ENCODE measurements at places on chromosomes 7 and 10. TPM values are rescaled to one million over a fixed set of nuclear protein-coding genes. Genes with fewer than 3 reads are reported as not detected.

Gene NPSR1
- not detected for polyA plus RNA-seq

Gene LOXL4
- 39.8 TPM for polyA plus RNA-seq

Gene PAPOLB
- 0.02 TPM for polyA plus RNA-seq

Gene SSC4D
- 0.45 TPM for polyA plus RNA-seq

Gene GHRHR
- polyA plus RNA-seq = not detected

Gene NUDT13
- polyA plus RNA-seq = 1.3 TPM

Gene SCRN1
- 107 TPM for polyA plus RNA-seq

Gene HOXA9
- polyA plus RNA-seq = 0.11 TPM

Gene CEP55
- 16.1 TPM for polyA plus RNA-seq

GRCh38 chr7:45623740-45624391 is 49.7 kb downstream of the ADCY1 start:
- H3K36me3 ChIP-seq = no peaks in the 10 kb centered on the region
- no peaks in the 10 kb centered on the region for H3K4me1 ChIP-seq
- H3K4me3 ChIP-seq = no peak overlapping the region
- no peaks in the 10 kb centered on the region for H3K27me3 ChIP-seq
- DNase-seq = no peak

DNA sequence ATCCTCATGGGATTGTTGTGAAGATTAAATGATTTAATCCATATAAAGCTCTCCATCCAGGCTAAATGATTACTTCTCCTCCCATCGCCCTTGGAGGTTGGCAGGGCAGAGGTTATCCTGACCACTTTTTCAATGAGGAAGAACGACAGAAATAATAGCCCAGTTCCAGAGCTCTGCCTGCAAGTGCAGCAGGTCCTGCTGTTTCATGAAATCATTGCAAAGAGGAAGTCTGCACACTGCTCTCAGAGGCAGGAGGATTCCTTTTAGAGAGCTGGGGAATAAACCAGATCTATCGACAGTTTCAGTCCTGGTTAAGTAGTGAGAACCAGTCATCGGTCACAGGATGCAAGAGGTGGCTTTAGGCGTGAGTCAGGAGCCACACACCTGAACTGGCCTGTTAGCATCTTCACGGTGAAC is 25.0 kb upstream of the CDH23 start:
- no peak for DNase-seq
- no peak overlapping the region for H3K4me3 ChIP-seq
- no peaks in the 10 kb centered on the region for H3K4me1 ChIP-seq
- H3K36me3 ChIP-seq = no peaks in the 10 kb centered on the region
- peaks cover 20% of the 10 kb centered on the region for H3K27me3 ChIP-seq

DNA sequence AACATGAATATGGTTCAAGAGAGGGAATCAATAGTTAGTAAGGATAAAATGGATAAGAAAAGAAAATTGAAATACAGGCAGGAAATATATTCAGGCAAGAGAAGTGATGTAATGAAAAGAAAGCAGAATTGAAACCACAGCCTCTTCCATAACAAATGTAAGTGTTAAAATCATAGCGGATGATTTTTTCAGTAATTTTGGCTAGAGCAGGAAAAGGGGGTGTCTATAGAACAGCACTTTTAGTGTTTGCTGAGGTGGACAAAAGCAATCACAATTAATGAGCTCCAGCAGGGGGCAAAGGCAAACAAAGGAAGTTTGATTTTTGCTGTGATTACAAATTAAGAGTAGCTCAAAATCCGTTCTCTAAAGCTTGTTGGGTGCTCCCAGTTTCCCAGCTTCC is 79.0 kb downstream of the TRIL start:
- H3K4me1 ChIP-seq = no peaks in the 10 kb centered on the region
- H3K27me3 ChIP-seq = no peaks in the 10 kb centered on the region
- DNase-seq = no peak
- no peaks in the 10 kb centered on the region for H3K36me3 ChIP-seq

DNA sequence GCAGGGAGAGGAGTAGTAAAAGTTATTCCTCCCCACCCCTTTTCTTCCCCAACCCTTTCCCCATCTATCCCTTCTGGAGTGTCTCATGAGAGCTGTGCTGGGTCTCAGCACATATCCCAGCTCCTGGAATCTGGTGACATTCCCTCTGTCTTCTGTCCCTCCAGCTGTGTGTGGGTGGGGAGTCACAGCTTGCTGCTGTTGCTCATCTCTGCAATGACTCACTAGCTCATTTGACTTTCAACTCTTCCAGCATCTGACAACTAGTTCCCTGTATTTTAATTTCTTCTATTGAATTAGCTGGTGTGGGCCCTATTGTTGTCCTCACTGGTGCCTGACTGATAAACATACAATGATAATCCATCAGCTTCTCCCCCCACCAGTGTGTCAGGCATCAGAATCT is 198.9 kb upstream of the AUTS2 start:
- no peaks in the 10 kb centered on the region for H3K27me3 ChIP-seq
- H3K27ac ChIP-seq = no peak overlapping the region
- no peaks in the 10 kb centered on the region for H3K4me1 ChIP-seq
- no peak overlapping the region for H3K4me3 ChIP-seq
- DNase-seq = no peak
- no peaks in the 10 kb centered on the region for H3K36me3 ChIP-seq

DNA sequence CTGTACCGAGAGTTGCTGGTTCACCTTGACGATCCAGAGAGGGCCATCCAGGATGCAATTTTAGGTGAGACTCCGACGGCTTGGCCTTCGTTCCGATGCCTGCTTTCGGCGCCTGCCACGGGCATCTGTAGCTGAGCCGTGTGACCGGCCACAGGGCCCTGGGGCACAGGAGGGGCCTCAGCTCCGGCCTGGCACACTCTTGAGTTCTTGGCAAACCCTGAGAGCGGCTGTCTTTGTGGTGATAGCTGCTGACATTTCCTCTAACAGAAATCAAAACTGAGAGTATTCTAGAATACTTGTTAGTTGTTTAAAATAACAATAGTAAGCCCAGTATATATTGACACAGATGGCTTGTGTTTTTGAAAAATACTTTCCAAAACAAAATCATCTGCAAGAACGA is 52.2 kb upstream of the SUN1 start:
- no peak overlapping the region for H3K4me3 ChIP-seq
- DNase-seq = no peak
- no peaks in the 10 kb centered on the region for H3K27me3 ChIP-seq
- H3K27ac ChIP-seq = no peak overlapping the region
- H3K4me1 ChIP-seq = no peaks in the 10 kb centered on the region

DNA sequence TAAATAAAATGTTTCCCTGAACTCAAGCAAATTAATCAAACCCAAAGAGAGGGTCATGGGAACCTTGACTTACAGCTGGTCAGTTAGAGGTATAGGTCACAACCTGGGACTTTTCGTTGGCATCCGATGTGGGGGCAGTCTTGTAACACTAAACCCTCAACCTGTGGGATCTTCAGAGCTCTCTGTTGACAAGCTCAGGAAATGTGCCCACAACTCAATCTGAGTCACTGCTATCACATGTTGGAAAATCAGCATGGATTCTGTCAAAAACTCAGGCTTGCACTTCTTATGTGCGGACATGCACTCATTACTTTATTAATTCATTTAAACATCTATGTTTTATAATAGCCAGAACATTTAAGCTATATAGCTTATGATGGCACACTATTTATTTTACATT is 424.6 kb upstream of the SORCS1 start:
- no peak overlapping the region for H3K27ac ChIP-seq
- H3K4me3 ChIP-seq = no peak overlapping the region

GRCh38 chr10:63665670-63666134 is 144.5 kb downstream of the REEP3 start:
- no peaks in the 10 kb centered on the region for H3K36me3 ChIP-seq
- H3K4me3 ChIP-seq = no peak overlapping the region
- no peak overlapping the region for H3K27ac ChIP-seq
- peaks cover 8% of the 10 kb centered on the region for H3K4me1 ChIP-seq
- no peaks in the 10 kb centered on the region for H3K27me3 ChIP-seq

GRCh38 chr7:78176171-78176570 is 377.6 kb downstream of the PHTF2 start:
- H3K27me3 ChIP-seq = no peaks in the 10 kb centered on the region
- no peak overlapping the region for H3K27ac ChIP-seq
- H3K4me3 ChIP-seq = no peak overlapping the region
- no peaks in the 10 kb centered on the region for H3K4me1 ChIP-seq
- H3K36me3 ChIP-seq = no peaks in the 10 kb centered on the region

GRCh38 chr7:50448823-50449222 is 1.3 kb downstream of the FIGNL1 start:
- H3K36me3 ChIP-seq = no peaks in the 10 kb centered on the region
- no peak overlapping the region for H3K4me3 ChIP-seq
- no peaks in the 10 kb centered on the region for H3K27me3 ChIP-seq

DNA sequence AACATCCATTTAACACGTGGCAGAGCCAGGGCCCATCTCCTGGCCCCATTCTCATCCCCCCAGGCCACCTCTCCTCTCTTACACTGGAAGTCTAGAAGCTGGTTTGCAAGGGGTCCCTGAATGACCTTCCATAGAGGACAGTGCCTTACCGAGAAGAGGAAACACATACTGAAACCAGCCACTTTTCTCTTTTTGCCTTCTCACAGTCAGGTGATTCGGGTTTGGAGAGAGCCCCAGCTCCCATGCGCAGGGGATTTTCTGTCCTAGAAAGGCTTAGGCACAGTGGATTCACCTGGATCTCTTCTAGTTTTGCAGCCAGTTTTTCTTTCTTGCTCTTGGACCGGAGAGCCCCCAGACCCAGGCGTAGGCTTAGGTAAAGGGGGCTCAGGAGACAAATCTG is 334.1 kb upstream of the C7orf33 start:
- H3K4me1 ChIP-seq = no peaks in the 10 kb centered on the region
- H3K27me3 ChIP-seq = no peaks in the 10 kb centered on the region
- H3K36me3 ChIP-seq = no peaks in the 10 kb centered on the region
- H3K27ac ChIP-seq = no peak overlapping the region
- H3K4me3 ChIP-seq = no peak overlapping the region
- DNase-seq = no peak

- no peaks in the 10 kb centered on the region for H3K4me1 ChIP-seq
- no peak overlapping the region for H3K27ac ChIP-seq
- H3K36me3 ChIP-seq = no peaks in the 10 kb centered on the region
These were observed 312.4 kb upstream of the DGKB start for GRCh38 chr7:15214976-15215375.

GRCh38 chr7:17307000-17307399 is 8.5 kb downstream of the AHR start:
- H3K27ac ChIP-seq = no peak overlapping the region
- no peaks in the 10 kb centered on the region for H3K27me3 ChIP-seq
- no peak overlapping the region for H3K4me3 ChIP-seq
- H3K36me3 ChIP-seq = peaks cover 2% of the 10 kb centered on the region

GRCh38 chr10:50291261-50291850 is 40.0 kb upstream of the ASAH2 start:
- H3K27me3 ChIP-seq = no peaks in the 10 kb centered on the region
- H3K36me3 ChIP-seq = no peaks in the 10 kb centered on the region
- no peak overlapping the region for H3K4me3 ChIP-seq

- no peaks in the 10 kb centered on the region for H3K27me3 ChIP-seq
- peak overlapping the region; percentile 70 for H3K4me3 ChIP-seq
- H3K36me3 ChIP-seq = no peaks in the 10 kb centered on the region
- DNase-seq = peak; percentile 69
- peak overlapping the region; percentile 24 for H3K27ac ChIP-seq
These were observed 50.4 kb downstream of the CPEB3 start for GRCh38 chr10:92240289-92241157.

GRCh38 chr10:101829561-101830315 is 11.5 kb upstream of the OGA start:
- no peak for DNase-seq
- H3K27me3 ChIP-seq = no peaks in the 10 kb centered on the region
- H3K4me1 ChIP-seq = peaks cover 8% of the 10 kb centered on the region
- H3K27ac ChIP-seq = no peak overlapping the region
- H3K4me3 ChIP-seq = peak overlapping the region; percentile 58
- no peaks in the 10 kb centered on the region for H3K36me3 ChIP-seq

GRCh38 chr7:12884856-12885440 is 197.5 kb downstream of the ARL4A start:
- no peaks in the 10 kb centered on the region for H3K4me1 ChIP-seq
- H3K27ac ChIP-seq = no peak overlapping the region
- H3K36me3 ChIP-seq = no peaks in the 10 kb centered on the region
- H3K4me3 ChIP-seq = no peak overlapping the region

GRCh38 chr10:61452655-61453641 is at the start of gene TMEM26:
Gene TMEM26, minus strand, starts transcription at chr10:61453381. Its CDS starts 300 bp downstream, at chr10:61453081.
- peak; percentile 63 for DNase-seq
- H3K27ac ChIP-seq = no peak within 1 kb of the TSS
- H3K4me3 ChIP-seq = peak within 1 kb of the TSS; percentile 71

GRCh38 chr7:30709549-30709948 is 27.3 kb upstream of the CRHR2 start:
- H3K4me1 ChIP-seq = no peaks in the 10 kb centered on the region
- DNase-seq = no peak
- H3K27me3 ChIP-seq = no peaks in the 10 kb centered on the region
- no peak overlapping the region for H3K4me3 ChIP-seq

DNA sequence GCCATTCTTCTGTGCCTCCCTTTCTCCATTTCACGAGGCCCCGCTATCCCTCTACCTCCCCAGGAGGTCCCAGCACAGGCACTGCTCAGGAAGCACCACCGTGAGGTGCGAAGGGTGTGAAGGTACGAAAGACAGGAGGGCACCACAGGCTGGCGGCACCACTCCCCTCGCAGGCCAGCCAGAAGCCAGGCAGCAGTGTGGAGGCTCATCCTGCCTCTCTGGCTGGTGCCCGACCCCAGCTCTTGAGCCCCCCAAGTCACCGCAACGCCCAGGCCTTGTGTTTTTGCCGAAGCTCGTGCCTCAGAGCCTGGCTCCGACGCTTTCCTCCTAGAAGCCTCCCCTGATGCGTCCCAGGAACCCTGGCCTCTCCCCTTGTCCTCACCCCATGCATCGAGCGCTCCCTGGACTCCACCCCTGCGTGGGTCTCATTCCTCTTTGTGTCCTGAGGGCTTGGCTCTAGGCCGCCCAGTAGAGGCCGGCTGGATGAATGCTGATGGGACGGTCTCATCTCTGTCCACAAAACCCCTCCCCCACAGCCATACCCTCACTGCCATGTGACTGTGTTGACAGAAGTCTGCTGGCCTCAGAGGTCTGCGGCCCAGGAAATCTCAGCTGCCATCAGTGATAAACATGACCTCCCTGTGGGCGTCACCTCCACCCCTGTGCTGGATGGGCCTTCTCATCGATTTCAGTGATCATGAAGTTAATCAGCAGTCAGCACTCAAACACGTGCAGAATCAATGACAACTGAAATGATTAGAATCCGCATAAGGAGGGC is 19.3 kb downstream of the BRI3 start:
- no peak for DNase-seq
- peaks cover 4% of the 10 kb centered on the region for H3K36me3 ChIP-seq
- no peaks in the 10 kb centered on the region for H3K4me1 ChIP-seq
- no peak overlapping the region for H3K27ac ChIP-seq
- no peak overlapping the region for H3K4me3 ChIP-seq

DNA sequence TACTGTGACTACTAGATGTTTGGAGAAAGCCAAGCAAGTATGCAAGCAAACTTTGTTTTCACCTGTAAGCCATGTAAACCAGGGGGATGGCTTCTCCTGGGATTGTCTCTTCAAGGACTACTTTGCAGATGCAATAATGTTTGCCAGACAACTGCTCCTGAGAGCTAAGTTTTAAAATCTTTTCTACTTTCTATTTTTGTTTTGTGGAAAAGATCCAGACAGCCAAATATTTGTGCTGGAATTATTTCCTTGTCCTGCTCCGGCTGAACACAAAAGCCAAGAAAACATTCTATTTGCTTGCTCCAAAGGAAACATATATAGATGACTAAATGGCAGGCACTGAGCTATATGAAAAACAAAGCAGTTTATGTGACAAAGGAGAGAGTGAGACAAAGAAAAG is 51.6 kb downstream of the TFPI2 start:
- no peaks in the 10 kb centered on the region for H3K36me3 ChIP-seq
- H3K4me3 ChIP-seq = no peak overlapping the region
- no peak for DNase-seq
- no peaks in the 10 kb centered on the region for H3K4me1 ChIP-seq
- H3K27me3 ChIP-seq = peaks cover 2% of the 10 kb centered on the region

Data from fibroblast of lung (primary cell).